DMS79 (cell line): ENCODE measurements at places on chromosomes 16 and 17.
A peak's percentile ranks its signal among the peaks of the same experiment; 100 is the strongest.

DNA sequence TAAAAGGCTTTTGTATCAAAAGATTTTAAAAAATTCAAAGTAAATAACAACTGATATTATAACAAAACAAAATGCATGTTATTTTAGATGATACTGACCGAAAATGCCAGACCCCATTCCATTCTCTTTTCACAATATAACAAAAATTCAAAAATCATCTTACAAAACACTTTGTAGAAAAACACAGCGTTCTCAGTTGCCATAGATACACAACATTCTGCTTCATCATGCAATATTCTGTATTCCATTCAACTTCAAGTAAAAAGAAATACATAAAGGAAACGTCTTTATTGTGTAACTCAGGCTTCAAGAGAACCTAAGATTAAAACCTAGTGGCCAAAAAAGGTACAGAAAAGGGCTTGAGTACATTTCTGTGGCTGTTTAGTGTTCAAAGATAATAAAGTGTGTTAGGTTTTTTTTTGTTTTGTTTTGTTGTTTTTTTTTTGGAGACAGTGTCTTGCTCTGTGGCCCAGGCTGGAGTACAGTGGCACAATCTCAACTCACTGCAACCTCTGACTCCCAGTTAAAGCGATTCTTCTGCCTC lies 250.5 kb downstream of the CEP112 start:
- DNase-seq = no peak

DNA sequence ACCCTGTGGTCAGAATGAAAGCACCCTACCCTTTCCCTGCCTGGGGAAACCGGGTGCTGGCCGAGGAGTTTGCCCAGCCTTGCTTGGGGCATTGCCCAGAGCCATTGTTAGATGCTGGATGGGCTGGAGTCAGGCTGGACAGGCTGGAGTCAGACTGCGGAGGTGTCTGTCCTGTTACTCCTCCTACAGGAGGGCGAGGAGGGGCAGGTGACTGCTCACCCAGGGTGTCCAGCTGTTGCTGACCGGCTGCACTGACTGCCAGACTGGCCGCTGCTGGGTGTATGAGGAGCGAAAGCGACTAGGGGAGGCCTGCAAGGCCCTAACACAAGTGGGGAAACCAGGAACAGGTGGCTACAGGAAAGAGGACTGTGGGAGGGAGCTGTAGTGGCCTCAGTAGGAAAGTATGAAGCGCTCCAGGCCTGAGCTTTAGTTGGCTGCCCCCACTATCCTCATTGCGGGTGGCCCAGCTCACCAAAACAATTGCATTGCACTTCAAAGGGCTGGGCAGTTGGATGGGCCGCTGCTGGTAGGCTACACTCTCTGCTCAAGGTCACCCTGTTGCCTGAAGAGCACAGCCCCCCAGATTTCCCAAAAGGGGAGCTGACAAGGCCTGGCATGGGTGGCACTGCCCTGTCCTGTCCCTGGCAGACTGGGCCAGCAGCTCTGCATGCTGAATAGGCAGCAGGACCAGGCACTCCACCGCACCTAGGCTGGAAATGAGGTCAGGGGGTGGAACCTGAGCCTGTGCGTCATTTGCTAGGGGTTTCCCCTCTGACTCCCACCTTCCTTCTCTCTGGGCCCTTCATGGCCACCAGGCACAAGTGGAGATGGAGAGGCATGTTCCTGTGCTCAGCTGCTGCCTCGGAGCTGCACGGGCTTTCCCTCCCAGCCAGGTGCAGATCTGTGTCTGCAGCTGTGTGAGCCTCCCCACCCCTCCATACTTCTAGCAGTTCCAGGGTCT lies 18.4 kb downstream of the LDHD start:
- DNase-seq = peak; percentile 42

- DNase-seq = no peak
Observed at GRCh38 chr16:4321286-4322120, 5.6 kb downstream of the GLIS2 start.

- no peak for DNase-seq
Observed at GRCh38 chr17:45273551-45273957, 11.7 kb upstream of the SPATA32 start.

- peak; percentile 56 for DNase-seq
Observed at GRCh38 chr17:6035801-6036394, 34.3 kb upstream of the WSCD1 start.

- no peak for DNase-seq
Observed at GRCh38 chr17:61440697-61441096, 11.5 kb upstream of the TBX4 start.

- no peak for DNase-seq
Observed at GRCh38 chr16:525123-525519, 2.4 kb upstream of the CAPN15 start.

DNA sequence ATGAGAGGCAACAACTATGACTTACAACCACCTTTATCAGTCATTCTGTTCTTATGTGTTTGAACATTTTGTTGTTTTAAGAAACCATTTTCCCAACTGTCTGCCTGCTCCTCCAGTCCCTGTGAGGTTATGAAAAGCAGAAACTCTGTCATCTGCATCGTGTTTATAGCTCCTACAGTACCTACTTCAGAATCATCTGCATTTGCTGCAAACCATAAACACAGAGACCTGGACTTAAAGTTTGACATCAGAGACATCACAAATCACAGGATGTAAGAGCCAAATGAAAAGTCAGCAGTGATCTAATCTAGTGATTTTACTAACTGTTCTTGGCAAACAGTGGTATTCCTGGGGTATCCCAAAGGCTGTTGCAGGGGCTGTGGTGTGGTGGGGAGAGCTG lies 55.2 kb downstream of the CDH11 start:
- DNase-seq = no peak

- DNase-seq = no peak
Observed at GRCh38 chr16:84040823-84041820, 1.5 kb downstream of the SLC38A8 start.

GRCh38 chr17:46144246-46144645 lies 49.0 kb downstream of the KANSL1 start:
- DNase-seq = no peak

DNA sequence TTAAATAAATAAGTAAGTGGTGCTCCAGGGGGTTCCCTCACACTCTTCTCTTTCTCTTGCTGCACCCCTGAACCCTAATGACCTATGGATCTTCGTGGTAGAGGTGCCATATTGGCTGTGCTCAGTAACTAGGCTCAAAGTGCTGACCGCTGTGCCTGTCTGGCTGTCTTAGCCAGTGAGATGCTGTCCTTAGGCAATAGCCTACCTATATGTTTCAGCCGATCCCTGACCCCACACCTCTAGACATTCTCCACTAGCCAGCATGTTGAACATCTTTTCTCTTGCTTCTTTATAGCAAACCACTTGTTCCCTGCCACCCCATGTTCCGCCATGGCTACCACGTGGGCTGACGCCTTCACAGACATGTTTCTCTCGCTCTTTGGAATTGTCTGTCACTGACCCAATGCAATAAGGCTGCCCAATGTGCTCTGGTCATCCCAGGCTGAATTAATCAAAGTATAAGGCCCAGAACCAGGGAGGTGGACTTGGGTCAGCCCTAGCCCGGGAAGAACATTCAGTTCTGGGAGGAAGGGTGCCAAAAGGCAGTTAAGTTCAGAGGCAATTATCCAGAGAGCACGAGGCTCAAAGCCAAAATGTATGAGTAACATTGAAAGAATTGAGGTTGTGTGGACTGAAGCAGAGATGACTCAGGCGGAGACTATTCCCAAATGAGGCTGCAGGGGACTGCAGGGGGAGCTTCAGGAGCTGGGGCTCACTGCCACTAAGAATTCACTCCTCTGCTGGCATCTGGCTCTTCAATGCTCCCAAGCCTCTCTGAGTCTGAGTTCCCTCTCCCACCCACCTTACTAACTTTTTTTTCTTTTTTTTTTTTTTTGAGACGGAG lies 28.7 kb upstream of the TNRC6A start:
- DNase-seq = no peak

- DNase-seq = no peak
Observed at GRCh38 chr17:83024218-83024971, 55.0 kb upstream of the METRNL start.

DNA sequence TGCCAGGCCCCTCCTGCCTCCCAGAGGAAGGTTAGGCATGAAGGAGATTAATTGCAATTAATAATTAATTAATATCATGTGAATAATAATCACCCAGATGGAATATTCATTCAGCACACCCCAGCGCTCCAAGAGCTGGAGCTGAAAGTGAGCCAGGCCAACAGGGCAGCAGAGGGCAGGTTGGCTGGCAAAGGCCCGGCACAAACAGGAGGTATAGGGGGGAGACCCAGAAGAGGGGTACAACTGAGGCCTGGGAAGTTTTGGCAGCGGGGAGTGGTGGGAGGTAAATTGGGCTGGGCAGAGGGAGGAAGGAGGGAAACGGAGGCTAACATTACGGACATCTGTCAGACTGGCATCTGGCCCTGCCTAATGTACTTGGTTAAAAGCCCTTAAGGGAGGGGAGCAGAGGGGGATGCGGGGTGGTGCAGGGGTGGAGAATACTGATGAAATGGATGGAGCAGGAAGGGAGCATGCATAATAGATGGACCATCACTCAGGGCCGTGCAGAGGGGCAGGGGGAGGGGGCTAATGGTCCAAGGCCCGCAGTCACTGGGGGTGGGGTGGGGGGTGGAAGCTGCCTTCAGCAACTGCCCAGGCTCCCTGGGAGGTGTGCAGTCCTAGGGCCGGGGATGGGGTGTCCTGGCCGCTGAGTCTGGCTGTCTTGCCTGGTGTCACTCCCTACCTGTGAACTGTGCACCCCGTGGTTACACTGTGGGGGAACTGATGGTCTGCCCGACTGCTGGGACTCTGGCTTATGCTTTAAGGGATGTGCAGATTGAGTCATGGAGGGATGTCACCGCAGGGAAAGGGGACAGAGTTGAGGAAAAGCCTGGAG lies 1.9 kb downstream of the ADAM11 start:
- no peak for DNase-seq

DNA sequence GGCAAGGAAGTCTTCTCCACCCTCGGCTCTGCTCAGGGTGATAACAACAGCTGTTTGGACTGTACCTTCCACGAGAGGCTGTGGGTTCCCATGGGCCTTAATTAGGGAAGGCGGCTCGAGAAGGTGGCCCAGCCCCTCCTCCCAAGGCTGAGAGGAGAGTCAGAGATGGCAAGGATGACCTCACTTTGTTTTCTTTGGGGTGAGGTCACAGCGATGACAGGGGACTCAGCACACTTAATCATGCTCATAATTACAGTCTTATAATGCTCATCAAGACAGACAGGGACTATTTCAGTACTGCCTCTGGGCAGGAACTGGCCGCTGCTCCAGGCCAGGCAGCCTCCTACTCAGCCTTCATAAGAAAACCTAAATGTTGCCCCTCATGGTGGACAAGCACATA lies 19.7 kb downstream of the WFDC1 start:
- DNase-seq = no peak

GRCh38 chr16:56309008-56309407 lies 116.3 kb downstream of the AMFR start:
- no peak for DNase-seq

GRCh38 chr17:8941520-8941919 lies 24.0 kb downstream of the PIK3R5 start:
- DNase-seq = no peak

GRCh38 chr17:72075995-72076677 lies 44.7 kb upstream of the SOX9 start:
- no peak for DNase-seq

GRCh38 chr16:80751167-80751566 lies 53.2 kb downstream of the CDYL2 start:
- peak; percentile 33 for DNase-seq

DNA sequence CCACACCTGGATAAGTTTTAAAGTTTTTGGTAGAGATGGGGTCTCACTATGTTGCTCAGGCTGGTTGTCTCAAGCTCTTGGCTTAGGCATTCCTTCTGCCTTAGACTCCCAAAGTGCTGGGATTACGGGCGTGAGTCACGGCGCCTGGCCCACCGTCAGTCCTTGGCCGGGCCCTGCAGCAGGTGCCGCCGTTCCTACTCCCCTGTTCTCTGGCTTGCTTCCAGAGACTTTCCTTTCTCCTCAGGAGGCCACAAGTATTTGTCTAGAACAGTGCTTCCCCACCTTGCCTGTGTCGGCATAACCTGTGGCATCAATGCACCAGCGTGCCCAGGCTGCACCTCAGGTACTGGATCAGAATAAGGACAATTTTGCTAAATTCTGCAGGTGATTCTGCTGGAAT lies 3.0 kb upstream of the MGAT5B start:
- peak; percentile 56 for DNase-seq

- no peak for DNase-seq
Observed at GRCh38 chr17:48159232-48159631, 51.7 kb downstream of the SNX11 start.

DNA sequence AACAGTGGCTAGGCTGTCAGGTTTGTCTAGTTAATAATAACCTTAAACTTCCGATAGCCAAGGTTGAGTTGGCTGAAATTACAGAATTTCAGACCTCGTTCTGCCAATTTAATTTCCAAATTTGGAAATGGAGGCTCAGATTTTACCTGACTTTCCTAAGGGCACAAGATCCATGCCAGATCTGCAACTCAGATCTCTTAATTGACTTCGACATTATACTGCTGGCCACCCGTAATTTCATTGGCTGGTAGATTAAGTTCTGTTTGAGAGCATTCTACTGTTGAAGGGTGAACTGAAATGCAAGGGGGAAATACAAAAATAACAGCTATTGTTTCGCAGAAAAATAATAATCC lies 210.8 kb downstream of the CNTNAP4 start:
- DNase-seq = no peak

- no peak for DNase-seq
Observed at GRCh38 chr17:75093548-75094158, 5.9 kb downstream of the SLC16A5 start.

DNA sequence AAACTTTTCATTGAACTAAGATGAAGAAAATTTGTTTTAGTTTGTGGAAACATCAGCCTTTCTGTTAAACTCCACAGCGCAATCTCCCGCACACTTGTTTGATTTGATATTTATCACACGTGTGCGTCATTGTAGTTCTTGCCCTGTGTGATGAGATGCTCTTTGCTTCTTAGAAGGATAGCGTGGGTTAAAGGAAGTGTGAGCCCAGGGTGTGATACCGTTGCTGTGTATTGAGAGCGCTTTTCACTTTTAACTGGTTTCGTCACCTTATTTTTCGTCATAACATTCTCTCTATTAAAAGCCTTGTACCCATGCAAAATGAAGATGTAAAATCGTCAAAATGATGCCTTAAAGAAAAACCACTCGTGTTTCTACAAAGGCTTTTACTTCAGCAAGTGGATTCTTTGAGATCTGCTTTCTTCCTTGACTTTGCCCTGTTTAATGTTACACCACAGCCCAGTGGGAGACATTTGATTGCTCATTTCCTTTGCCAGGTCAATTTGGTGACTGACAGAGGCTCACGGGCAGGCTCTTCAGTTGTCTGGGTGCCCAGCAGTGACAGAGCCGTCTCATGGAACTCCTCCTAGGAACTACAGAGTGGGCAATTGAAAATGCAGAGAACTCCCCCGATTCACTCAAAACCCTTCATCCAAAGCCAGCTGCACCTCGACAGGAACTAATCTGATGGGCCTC lies 61.1 kb downstream of the RPA1 start:
- no peak for DNase-seq

GRCh38 chr17:67633751-67634211 lies 84.0 kb upstream of the NOL11 start:
- no peak for DNase-seq
